Fibroblast of skin of left quadriceps (primary cell): ENCODE measurements at places on chromosomes 4 and X.
A peak's percentile ranks its signal among the peaks of the same experiment; 100 is the strongest.

DNA sequence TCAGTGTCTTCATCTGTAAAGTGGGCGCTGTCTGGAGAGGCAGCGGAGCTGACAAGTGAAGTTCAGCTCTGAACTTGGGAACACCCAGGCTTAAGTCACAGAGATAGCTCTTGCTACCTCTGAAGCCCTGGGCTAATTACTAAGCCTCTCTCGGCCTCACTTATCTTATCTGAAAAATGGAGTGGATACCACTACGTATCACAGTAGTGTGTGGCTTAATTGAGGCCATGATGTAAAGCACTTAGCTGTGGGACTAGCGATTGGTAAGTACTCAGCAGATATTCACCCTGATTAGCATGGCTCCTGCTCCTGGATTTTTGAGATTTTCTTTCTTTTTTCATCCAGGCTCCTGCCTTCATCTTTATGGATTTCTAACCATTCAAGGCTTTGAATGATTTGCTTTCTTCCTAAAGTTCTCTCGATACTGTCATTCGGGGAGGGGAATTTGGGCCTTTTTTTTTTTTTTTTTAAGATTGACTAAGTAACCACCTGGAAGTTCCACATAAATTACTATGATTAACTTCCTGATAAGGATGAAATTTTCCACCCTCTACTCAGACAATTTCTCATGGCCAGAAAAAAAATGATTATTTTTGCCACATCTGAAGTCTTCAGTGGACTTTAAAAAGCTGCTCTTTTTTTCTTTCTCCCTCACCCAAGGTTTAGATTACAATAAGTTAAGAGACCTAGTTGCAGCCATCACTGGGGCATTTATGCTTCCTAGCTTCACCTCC, 17.1 kb downstream of the LDB2 start:
- no peak for DNase-seq

- no peak for DNase-seq
Measured at GRCh38 chrX:19512961-19513360, 2.3 kb downstream of the MAP3K15 start.

GRCh38 chr4:5021546-5021945, 2.3 kb upstream of the CYTL1 start:
- no peak for DNase-seq

DNA sequence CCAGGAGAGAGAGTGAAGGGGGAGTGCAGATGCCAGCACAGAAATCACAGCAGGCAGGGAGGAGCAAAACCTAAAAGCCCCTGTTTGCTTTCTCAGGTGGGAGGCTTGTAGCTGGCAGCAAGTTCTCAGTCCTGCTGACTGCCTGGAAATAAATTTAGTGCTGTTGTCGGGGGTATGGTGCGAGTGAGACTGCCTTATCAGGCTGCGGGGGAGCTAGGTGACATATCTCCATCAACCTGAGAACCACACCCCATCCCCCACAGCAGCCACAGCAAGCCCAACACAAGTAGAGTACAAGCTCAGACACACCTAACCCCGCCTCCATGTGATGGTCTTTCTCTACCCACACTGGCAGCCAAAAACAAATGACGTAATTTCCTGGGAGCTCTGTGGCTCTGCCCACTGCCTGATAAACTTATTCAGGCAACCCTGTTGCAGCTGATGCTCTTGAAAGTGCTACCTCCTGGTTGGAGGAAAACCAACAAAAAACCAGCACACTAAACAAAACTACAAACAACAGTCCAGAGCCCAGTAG, 953.4 kb upstream of the NDST4 start:
- DNase-seq = no peak

DNA sequence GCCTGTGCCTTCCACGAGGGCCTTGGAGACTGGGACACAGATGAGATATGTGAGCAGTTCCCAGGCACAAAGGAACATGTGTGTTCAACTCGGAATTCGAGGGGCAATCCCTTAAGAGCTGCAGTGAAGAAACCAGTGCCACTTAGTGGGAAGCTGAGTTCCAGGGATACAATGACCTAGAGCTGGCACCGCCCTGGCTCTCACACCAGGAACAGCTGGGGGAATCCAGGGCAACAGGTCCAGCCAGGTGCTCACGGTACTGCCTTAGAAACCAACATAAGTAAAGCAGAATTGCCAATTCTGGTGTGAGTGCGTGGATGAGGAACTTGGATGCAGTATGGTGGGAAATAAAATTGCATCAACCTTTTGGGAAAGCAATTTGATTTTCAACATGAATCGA, 122.9 kb downstream of the AFAP1 start:
- DNase-seq = no peak

GRCh38 chr4:70743731-70744130, 22.0 kb downstream of the RUFY3 start:
- no peak for DNase-seq

DNA sequence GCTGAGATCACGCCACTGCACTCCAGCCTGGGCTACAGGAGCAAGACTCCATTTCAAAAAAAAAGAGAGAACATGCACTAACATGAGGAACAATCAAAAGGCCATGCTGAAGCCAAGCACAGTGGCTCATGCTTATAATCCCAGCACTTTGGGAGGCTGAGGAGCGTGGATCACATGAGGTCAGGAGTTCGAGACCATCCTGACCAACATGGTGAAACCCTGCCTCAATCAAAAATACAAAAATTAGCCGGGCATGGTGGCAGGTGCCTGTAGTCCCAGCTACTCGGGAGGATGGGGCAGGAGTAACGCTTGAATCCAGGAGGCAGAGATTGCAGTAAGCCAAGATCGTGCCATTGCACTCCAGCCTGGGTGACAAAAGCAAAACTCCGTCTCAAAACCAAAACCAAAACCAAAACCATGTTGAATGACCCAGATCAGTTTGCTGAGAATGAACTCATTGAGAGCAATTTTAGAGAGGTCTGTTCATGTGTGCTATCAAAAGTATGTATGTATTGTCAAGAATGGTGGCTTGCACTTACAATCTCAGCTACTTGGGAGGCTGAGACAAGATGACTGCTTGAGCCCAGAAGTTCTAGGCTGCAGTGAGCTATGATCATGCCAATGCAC, 44.8 kb downstream of the PDS5A start:
- no peak for DNase-seq

- no peak for DNase-seq
Measured at GRCh38 chr4:16480011-16480410, 253.7 kb upstream of the TAPT1 start.

GRCh38 chrX:310621-311155, 7.9 kb downstream of the GTPBP6 start:
- no peak for DNase-seq

DNA sequence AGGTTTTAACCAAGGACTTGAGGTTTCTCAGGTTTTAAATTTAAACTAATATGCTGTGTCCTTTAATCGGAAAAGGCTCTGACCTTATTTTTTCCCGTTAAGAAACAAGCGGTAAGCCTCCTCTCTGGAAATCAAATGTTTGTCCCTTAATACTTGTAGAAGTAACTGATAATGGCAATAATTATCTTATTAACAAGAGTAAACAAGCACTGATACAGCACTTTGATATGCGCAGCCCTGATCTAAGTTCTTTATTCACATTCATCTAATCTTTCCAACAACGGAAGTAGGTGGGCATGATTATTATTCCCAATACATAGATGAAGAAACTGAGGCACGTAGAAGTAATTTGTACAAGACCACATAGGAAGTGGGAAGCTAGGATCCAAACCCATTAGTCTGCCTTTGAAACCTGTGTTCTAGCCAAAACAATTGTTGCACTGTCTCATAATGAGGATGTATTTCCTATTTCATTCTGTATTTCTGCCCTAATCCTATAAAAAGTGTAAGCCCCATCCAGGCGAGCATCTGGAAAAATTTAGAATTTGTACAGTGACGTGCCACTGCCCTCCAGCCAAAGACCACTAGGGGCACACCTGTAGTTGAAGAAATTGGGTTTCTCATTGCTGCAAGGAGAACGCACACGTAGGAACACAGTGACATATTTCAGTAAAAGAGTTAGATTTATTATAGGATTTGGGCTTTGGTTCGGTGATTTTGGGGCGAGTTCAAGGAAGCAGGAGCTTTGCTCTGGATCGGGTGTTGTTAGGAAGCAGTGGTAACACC, 606 bp downstream of the CXorf58 start:
- no peak for DNase-seq

- peak; percentile 14 for DNase-seq
Measured at GRCh38 chr4:77734928-77735327, 84.2 kb downstream of the CNOT6L start.

- no peak for DNase-seq
Measured at GRCh38 chr4:81003597-81004111, 26.9 kb upstream of the BMP3 start.

- DNase-seq = no peak
Measured at GRCh38 chrX:38268011-38268410, 47.3 kb upstream of the SRPX start.

DNA sequence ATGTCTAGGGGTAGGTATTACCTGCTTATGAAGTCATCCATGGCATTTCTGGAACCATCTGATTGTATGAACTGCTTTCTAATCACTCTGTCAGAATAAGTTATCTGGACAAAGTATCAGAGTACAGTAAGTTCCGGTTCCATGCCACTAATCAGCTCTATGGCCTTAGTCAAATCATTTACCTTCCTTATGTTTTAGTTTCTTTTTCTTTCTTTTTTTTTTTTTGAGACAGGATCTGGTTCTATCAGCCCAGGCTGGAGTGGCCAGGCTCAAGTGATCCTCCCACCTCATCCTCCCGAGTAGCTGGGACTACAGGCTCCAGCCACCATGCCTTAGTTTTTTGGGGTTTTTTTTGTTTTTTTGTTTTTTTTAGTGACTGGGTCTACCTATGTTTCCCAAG, 11.5 kb downstream of the XIAP start:
- DNase-seq = no peak

GRCh38 chr4:137583671-137584070, 51.4 kb upstream of the PCDH18 start:
- DNase-seq = no peak

DNA sequence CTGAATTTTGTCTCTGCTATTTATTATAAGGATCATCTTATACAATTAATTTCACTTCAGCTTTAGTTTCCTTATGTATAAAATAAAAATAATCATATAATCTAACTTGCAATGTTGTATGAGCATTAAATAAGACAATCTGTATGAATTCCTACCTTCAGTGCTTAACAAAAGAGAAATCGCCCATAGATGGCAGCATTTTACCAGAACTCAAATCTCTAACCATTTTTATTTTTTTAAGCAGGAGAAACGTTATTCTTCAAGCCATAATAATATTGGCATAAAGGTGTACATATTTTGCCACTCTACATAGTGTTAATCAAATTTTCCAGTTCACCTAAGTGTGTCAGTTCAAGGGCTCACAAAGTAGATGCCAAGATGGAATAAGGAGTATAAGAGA, 78.8 kb downstream of the TMEM47 start:
- peak; percentile 25 for DNase-seq

DNA sequence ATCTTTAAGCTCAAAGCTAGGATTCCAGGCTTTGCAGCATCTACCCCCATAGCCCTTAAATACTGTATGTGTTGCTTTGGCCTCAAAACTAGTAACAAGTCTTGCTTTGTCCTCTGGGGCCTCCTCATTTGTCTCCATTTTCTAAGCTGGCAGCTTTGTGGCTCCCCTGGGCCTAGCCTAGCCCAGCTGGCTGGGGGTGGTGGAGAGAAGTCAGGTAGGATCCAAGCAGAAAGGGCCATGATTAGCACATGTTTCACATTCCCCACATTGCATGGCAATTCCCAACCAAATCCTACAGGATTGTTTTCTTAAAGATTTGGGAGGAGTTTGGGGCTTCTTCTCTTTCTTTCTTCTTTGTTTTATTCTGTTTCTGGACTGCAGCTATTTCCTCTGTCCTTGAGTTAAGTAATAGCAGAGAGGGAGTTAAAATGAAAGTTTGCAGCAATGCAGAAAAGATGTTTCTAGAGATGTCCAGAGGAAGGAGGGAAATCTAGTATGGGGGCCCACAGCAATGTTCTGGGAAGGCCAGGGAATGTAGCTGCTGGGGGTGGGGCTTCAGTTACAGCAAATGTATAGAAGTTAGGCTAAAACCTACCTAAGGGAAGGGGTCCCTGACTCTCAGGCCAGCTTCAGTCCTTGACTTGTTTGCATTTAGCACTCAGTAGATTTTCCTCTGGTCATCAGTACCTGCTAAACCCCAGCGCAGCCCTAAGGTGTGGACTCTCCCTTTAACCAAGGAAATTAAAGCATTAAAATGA, 92.1 kb downstream of the SHROOM4 start:
- DNase-seq = peak; percentile 78

DNA sequence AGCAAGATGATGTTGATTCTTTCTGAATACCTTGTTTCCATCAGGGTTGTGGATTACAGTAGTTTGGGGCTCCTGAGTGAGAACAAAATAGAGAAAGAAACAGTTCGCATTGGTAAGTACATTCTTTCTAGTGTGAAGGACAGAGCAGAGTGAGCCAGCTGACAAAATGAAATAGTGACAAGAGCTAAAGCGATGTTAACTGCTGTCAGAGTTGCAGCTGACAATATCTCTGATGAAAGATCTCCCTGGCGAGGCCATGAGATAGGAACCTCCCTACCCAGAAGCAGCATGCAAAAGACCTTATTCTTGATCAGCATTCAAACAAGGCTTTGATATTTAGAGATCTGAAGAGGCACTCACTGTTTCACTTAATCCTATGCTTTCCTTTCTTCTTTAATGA, 258.6 kb downstream of the CAMK2D start:
- no peak for DNase-seq
